ENCODE measurements at places on chromosomes 11 and 22. TPM values are rescaled to one million over a fixed set of nuclear protein-coding genes. Genes with fewer than 3 reads are reported as not detected.

The C11orf71 gene
- total RNA-seq = 13.5 TPM

The MPZL2 gene
- 54.5 TPM for total RNA-seq

The IFITM1 gene
- total RNA-seq = 83.9 TPM

The MYRF gene
- total RNA-seq = not detected

The POU2AF2 gene
- total RNA-seq = not detected

The PRDM10 gene
- total RNA-seq = 8.1 TPM

The PHOX2A gene
- total RNA-seq = not detected

The CCND1 gene
- 214 TPM for total RNA-seq

The CBLIF gene
- total RNA-seq = not detected

The CYTH4 gene
- 13.1 TPM for total RNA-seq

The APOL6 gene
- total RNA-seq = 3.9 TPM

The OR51E2 gene
- total RNA-seq = 0.30 TPM

The SLC6A5 gene
- total RNA-seq = not detected

The DRD4 gene
- not detected for total RNA-seq

The F2 gene
- not detected for total RNA-seq

The MRGPRE gene
- total RNA-seq = not detected

The SEZ6L gene
- total RNA-seq = 0.52 TPM

The ZP1 gene
- not detected for total RNA-seq

The LAYN gene
- total RNA-seq = 2.3 TPM

The MUC6 gene
- total RNA-seq = not detected

The CNGA4 gene
- not detected for total RNA-seq

The NNMT gene
- total RNA-seq = 141 TPM

The CCDC116 gene
- 0.49 TPM for total RNA-seq

The ST14 gene
- total RNA-seq = 95.0 TPM

The MGAT3 gene
- total RNA-seq = 5.5 TPM

The GNAZ gene
- total RNA-seq = 1.6 TPM

The KRTAP5-3 gene
- not detected for total RNA-seq

The BIRC3 gene
- 11.1 TPM for total RNA-seq

The LARGE1 gene
- 33.2 TPM for total RNA-seq

The SMCO4 gene
- 30.4 TPM for total RNA-seq

The FGF4 gene
- not detected for total RNA-seq

The RIMBP3B gene
- not detected for total RNA-seq

The PATE4 gene
- not detected for total RNA-seq

The GAL3ST1 gene
- 1.9 TPM for total RNA-seq

The SPI1 gene
- total RNA-seq = 12.9 TPM

The FAM227A gene
- 3.9 TPM for total RNA-seq

The TBX10 gene
- total RNA-seq = not detected

The TCN1 gene
- 0.84 TPM for total RNA-seq

The APOC3 gene
- total RNA-seq = not detected

The AAMDC gene
- total RNA-seq = 23.3 TPM

The RBX1 gene
- 47.7 TPM for total RNA-seq

The CD248 gene
- total RNA-seq = 23.5 TPM

The KDM4D gene
- total RNA-seq = 0.94 TPM

The NEU3 gene
- 7.4 TPM for total RNA-seq

The MRPL17 gene
- 115 TPM for total RNA-seq

The SMTNL1 gene
- not detected for total RNA-seq

The TRPM5 gene
- total RNA-seq = not detected

The NXPE1 gene
- not detected for total RNA-seq

The RAB3IL1 gene
- total RNA-seq = 7.4 TPM

The DDI1 gene
- not detected for total RNA-seq

The ZNF70 gene
- total RNA-seq = 3.2 TPM

The VWCE gene
- total RNA-seq = not detected

The PVALB gene
- total RNA-seq = not detected

The MMP12 gene
- total RNA-seq = 0.59 TPM

The ASPHD2 gene
- 31.4 TPM for total RNA-seq

The APLP2 gene
- 183 TPM for total RNA-seq

The THY1 gene
- total RNA-seq = 4.6 TPM

The SART1 gene
- 46.8 TPM for total RNA-seq
